Activated CD4-positive, alpha-beta T cell treated with anti-CD3 and anti-CD28 coated beads, Interleukin-2, amount 10 ng/mL, durations not matched to agents 7 days and 5 days (primary cell): ENCODE measurements at places on chromosomes 1 and 21. TPM values are rescaled to one million over a fixed set of nuclear protein-coding genes. Genes with fewer than 3 reads are reported as not detected.
A peak's percentile ranks its signal among the peaks of the same experiment; 100 is the strongest.

- no peak for DNase-seq
These were observed 100.1 kb downstream of the FOXD2 start for GRCh38 chr1:47537966-47538365.

DNA sequence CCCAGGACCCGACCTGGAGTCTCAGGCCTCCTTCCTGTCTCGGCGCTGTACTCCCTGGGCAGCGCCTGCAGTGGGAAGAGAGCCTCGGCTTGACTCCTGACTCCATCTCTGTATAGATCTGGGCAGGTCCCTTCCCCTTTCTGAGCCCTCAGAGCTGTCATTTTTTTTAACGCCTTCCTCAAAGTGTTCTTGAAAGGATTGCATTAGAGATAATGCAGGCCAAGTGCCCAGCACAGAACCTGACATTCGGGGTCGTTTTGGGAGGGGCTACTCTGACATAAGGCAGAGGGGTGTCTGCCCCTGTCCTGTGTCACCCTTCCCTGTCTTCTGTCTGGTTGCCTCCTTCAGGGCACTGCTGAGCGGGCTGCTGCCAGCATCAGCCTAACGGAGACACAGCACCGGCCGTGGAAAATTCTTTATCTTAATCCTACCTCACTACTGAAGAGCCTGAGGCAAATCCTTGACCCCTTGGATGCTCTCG is 271.6 kb downstream of the TRABD2B start:
- no peak for DNase-seq

DNA sequence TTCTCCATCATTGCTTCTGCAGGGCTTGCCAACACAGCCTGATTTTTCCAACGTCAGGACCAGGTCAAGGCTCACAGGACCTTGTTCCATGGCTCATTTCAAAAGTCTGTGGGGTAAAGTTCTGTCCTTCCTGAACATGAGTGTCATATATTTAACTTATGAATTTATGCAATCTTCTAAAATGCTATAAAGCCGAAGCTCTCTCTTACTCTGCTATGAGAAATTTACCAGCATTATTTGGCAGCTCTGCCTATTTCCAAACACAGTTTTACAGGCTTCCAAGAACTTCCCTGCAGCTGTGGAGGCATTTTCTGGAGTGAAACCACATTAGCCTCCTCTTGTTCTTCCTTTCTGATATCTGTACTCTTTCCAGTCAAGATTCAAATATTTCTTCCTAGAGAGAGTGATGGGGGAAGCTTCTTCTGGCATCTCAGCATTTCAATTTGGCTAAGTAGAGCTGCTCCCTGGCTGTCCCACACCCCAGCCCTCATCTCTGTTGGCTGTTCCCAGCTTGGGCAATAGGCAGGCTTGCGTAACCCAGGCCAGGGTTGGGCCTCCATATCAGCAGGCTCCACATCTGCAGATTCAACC is 15.6 kb upstream of the HMGCS2 start:
- DNase-seq = no peak

DNA sequence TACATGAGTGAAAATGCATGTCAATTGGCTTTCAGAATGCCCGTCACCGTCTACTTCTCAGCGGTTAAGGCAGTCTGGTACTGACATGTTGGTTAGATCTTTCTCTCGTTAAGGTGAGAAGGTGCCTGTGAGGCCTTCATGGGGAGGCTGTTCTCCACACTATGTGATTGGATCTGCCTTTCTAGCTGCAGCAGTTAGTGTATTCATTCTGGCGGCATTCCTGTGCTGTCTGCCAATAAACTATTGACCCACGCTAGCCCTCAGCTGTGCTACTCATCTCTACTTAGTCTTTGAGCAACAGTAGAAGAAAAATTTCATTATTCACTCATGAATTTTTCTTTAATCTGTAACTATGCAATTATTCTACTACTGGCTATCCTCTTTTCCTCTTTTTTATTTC is 32.0 kb downstream of the CCSAP start:
- no peak for DNase-seq

GRCh38 chr1:162218546-162218945 is 149.1 kb downstream of the NOS1AP start:
- DNase-seq = no peak

DNA sequence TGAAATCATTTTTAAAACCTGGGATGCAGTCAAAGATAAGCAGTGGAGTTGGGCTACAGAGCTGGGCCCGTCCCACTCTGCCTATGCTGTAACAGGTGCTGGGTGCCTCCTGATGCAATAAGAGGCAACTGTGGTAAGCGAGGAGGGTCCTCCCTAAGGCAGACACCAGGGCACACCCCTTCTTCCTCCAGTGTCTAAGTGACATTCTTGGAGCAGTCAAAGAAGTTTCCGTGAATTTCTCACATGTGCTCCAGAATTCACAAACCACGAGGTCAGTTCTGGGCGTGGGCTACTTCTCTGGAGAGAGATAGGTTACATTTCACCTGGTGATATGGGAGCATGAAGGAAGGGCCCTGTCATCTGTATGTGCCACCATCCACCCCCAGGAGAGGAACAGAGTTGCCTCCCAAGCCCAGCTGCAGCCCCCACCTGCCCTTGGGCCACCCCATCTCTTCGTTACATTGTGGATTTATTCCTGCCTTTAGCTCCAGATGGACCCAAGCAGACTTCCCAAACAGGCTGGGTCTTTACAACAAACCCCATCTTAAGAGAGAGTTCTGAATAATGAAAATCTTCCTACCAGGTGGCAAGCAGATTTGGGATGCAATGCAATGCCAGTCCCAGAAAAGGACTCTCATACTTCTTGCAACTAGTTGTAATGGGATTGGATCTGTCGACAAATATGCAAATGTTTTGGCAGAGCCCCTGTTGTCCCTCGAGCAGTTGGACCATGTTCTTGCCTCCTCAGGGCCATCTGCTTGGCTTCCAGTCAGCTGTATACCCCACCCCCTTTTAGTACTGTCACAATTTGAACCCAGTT is 82.5 kb upstream of the CNTN2 start:
- no peak for DNase-seq

GRCh38 chr1:179883040-179883744 is 1.1 kb downstream of the TOR1AIP1 start:
- DNase-seq = peak; percentile 60

DNA sequence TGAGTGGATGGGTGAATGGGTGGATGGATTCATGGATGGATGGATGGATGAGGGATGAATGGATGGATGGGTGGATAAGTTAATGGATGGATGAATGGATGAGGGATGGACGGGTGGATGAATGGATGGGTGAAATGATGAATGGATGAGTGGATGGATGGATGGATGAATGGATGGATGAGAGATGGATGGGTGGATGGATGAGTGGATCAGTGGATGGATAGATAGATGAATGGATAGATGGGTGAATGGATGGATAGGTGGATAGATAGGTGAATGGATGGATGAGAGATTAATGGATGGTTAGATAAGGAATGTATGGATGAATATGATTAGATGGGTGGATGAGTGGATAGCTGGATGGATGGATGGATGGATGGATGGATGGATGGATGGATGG is 313.5 kb downstream of the NPHP4 start:
- DNase-seq = no peak

GRCh38 chr1:15064217-15064929 is 89.2 kb upstream of the TMEM51 start:
- no peak for DNase-seq

DNA sequence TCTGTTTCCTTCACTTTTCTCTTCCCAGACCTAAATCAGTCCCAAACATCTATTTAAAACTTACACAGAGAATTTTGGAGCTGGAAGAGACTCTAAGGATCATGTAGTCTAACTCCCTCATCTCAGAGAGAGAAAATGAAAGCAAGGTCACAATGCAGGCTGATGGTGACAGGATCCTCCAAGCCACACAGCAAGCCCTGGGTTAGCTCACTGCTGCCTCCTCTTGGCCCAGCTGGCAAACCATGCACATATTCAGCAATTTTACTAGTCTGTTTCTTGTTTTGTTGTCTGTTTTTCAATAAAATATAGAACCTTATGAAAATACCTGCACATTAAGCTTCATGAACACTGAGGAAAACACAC is 27.7 kb upstream of the LY9 start:
- DNase-seq = peak; percentile 92

DNA sequence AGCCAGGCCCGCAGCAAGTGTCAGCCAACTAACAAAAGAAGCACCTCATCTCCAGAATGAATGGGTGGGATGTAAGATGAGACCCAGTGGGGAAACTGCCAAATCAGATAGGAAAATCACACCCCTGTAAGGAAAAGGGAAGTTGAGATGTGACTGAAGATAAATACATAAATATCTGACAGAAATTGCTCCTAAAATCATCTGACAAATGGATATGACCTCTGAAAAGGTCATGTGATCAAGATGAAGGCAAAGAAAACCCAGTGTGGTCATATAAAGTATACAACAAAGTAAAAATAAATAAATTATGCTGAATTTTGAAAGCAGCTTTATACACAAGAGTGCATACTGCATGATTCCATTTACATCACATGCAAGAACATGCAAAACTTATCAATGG is 12.7 kb downstream of the SIPA1L2 start:
- no peak for DNase-seq

DNA sequence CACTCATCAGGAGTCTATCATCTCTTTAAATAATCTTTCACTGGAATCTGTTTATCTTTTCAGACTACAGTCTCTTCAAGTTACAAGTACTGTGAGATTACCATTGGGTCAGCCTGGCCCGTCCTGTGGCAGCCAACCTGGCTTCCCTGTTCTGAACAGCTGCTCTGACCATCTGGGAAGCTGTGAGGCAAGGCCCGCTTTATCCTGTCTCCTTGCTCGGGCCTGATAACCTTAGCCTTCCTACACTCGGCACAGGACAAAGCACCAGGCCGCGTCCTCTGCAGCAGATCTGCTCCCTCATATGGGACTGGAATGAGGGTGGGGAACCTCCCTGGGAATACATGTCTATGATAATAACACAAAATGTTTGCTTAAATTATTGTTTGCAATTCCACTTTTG is 113.3 kb downstream of the PTPN14 start:
- DNase-seq = no peak

GRCh38 chr1:150186789-150187559 is 37.3 kb downstream of the PLEKHO1 start:
- DNase-seq = peak; percentile 23

GRCh38 chr1:228044961-228045360 is 37.5 kb upstream of the ARF1 start:
- DNase-seq = no peak

DNA sequence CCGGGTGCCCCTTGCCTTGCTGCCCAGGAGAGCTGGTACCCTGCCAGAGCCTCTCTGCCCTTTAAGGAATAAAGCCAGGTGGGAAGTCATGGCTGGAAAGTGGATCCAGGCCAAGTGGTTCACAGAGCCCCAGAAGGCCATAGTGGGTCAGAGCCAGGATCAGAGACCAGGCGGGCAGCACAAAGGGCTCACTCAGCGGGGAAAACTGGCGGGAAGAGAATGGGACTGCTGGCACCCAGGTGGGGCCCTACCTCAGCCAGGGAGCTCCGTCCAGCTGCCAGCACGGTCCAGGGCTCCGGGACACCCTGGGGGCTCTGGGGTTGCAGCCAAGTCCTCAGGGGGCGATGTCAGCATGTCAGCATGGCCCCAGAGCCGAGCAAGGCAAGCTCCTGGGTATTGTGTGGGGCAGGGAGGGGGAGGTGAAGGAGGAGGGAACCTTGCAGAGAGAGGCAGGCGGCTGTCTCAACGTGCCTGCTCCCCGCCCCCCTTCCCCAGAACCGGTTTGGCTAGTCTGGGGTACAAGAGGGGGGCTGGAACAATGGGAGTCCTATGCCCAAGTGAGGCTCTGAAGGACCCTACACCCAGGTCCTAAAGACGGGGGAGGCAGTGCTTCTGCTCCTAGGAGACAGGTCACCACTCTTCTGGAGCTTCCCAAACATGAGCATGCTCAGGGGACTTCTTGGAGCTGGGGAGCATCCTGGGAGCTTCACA is at the start of gene ARHGEF19:
ARHGEF19 (minus strand) TSS at position 402 of the 711 bp plus-strand sequence. CDS start 3,598 bp downstream, outside the sequence.
- DNase-seq = no peak

- no peak for DNase-seq
These were observed 296.5 kb upstream of the PLXNA2 start for GRCh38 chr1:208540724-208541123.

DNA sequence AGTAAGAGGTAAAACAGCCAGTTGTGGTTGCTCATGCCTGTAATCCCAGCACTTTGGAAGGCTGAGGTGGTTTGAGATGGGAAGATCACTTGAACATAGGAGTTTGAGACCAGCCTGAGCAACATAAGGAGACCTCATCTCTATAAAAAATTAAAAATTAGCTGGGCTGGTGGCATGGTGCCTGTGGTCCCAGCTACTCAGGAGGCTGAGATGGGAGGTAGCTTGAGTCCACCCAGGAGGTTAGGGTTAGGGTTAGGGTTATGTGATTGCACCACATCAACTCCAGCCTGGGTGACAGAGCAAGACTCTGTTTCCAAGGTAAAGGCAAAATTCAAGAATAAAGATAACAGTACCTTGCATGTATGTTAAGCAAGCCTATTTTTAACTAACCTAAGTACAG is 3.5 kb downstream of the SAMSN1 start:
- no peak for DNase-seq

DNA sequence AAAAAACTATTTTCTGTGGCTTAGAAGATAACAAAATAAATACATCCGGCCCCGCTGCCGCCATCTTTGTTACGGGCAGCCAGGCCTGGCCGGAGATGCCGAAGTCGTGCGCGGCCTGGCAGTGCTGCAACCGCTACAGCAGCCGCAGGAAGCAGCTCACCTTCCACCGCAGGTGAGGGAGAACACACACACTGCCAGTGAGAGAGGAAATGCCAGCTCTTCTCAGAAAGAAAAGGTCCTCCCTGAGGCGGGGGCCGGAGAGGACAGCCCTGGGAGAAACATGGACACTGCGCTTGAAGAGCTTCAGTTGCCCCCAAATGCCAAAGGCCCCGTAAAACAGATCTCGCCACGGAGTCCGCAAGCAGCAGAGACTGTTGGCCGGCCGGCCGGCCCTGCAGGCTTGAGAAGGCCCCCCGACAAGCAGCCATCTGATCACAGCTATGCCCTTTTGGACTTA is 323.2 kb downstream of the AMY1C start:
- DNase-seq = no peak

- DNase-seq = peak; percentile 57
These were observed 30.3 kb downstream of the PTPRC start for GRCh38 chr1:198669023-198669698.

- DNase-seq = no peak
These were observed 6.2 kb upstream of the MAPKAPK2 start for GRCh38 chr1:206678490-206678889.

- no peak for DNase-seq
These were observed 55.5 kb downstream of the MAB21L3 start for GRCh38 chr1:116166655-116167054.

- no peak for DNase-seq
These were observed 17.7 kb upstream of the KCND3 start for GRCh38 chr1:112007169-112007568.

Gene SIKE1
- 65.0 TPM for total RNA-seq

Gene USH2A
- total RNA-seq = not detected

Gene GLIS1
- total RNA-seq = not detected

Gene GBP5
- 405 TPM for total RNA-seq

Gene ZNF648
- total RNA-seq = not detected
